ENCODE measurements at places on chromosomes 6 and 20. TPM values are rescaled to one million over a fixed set of nuclear protein-coding genes. Genes with fewer than 3 reads are reported as not detected.

- DNase-seq: no peak
These were observed 556 bp downstream of the NKX2-4 start for GRCh38 chr20:21396599-21397340.

DNA sequence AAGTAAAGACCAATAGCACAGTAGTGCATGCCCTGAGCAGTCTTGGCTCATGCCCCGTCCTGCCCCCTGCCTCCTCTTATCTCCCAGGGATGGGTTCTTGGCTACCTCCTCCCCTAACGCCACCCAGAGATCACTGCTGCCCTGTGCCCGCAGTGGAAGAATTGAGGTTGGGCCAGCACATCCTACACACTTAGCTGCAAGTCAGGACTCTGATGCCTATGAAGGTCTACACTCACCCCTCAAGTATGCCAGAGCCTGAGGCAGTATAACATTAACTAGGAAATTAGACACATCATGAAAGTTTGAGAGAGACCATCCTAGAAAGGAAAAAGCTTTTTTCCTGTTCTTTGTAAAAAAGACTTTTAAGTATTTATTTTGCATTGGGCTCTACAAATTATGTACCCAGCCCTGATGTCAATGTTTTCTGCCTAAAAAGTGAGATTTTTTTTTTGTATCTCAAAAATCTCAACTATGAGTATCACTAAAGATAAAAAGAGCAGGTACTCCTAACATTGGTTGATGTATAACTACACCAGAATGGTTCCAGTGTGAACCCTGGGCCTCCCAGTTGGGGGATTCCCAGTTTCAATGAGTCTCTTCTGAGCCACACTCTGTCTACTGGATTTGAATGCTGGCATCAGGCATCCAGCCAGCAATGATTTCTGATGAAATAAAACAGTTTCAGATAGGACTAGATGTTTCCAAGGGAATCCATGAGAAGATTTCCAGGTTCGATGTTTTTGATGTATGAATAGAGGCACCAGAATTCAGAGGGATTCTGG lies 115.4 kb downstream of the ISM1 start:
- peak; percentile 21 for DNase-seq

- no peak for DNase-seq
These were observed 20.4 kb upstream of the UNC93A start for GRCh38 chr6:167270499-167271311.

DNA sequence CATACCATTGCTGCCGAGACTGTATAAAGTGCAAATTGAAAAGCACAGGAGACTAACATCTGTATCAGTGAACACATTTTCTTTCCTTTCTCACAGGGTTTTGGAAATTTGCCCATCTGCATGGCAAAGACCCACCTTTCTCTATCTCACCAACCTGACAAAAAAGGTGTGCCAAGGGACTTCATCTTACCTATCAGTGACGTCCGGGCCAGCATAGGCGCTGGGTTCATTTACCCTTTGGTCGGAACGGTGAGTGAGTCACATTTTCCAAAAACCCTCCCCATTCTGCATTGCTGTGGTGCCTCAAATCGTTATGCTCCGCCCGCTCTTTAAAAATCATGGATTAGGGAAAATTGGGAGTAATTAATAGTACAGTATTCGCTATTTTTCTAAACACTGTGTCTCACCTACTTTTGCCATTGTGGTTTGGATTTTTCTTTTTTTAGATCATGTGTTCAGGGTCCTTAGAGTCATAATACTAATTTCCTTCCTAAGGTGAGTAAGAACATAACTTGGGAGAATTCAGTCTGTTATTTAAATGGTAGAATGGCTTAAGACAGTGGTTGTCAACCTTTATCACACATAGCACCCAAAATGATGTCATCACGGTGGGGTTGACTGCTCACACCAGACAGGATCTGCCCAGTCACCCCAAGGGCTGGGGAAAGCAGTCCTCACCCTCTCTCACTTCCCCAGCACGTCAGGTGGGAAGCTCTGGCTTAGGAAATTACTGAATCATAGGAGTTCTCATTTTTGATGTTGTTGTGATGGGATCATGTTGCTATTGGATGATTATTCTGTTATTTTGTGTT lies 171.6 kb downstream of the MTHFD1L start:
- peak; percentile 72 for DNase-seq

SHLD1 gene
- 3.3 TPM for total RNA-seq

IRF4 gene
- total RNA-seq: under 0.01 TPM

GRCh38 chr20:8671370-8671961 lies 397.4 kb upstream of the PLCB4 start:
- no peak for DNase-seq

C6orf58 gene
- total RNA-seq: not detected

KCNK5 gene
- total RNA-seq: under 0.01 TPM

DNA sequence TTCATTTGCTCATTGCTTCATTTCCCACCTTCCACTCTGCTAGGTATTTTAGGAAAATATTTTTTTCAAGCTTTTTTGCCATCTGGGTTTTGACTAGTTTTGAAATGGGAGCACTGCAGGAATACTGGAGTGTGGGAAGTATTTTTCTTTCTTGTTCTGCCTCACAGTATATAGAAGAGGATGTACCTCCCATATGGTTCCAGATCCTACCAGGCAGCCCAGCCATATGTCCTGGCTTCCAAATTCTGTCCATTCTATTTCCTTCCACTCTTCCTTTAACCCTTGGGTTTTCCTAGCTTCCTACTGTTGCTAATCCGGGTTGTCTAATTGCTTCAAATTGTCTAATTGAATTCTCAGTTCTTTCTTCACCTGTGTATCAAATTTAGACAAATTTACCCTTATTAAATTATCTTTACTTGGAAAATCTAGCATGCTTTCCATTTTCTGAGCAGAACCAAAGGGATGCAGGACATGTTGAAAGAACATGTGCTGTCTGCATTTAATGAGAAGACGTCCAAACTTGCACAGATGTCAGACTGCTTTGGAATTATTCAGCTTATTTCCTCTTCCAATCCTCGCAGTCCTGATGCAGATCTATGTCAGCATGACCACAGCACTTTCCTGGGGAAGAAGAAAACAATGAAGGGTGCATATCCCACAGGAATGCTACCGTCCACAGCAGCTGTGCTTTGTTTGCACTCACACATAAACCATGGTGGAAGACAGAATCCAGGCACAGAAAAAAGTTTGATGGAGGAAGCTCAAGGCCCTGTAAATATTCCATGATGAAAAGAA lies 1273.9 kb upstream of the MAP3K7 start:
- DNase-seq: peak; percentile 54

GRCh38 chr6:128251445-128252340 lies 268.7 kb downstream of the PTPRK start:
- no peak for DNase-seq

DNA sequence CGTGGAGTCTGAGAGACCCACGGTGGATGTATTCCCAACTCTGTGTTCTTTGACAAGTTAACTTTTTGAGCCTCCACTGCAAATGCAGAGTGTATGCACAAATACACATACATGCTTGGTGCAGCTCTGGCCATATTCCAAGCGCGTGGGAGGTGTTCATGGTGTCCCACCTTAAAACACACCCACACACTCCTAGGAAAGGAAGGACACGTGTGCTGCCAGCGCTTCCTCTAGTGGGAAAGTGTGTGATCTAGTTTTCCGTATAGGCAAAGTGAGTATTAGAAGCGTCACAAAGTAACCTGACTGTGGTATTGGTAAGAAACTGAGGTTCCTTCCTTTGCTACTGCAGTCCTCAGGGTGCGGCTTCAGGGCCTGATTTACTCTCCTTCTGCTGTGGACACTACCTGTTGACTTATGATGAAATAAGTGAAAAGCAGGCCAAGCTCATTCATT lies 36.0 kb upstream of the MPC1 start:
- DNase-seq: no peak

DNA sequence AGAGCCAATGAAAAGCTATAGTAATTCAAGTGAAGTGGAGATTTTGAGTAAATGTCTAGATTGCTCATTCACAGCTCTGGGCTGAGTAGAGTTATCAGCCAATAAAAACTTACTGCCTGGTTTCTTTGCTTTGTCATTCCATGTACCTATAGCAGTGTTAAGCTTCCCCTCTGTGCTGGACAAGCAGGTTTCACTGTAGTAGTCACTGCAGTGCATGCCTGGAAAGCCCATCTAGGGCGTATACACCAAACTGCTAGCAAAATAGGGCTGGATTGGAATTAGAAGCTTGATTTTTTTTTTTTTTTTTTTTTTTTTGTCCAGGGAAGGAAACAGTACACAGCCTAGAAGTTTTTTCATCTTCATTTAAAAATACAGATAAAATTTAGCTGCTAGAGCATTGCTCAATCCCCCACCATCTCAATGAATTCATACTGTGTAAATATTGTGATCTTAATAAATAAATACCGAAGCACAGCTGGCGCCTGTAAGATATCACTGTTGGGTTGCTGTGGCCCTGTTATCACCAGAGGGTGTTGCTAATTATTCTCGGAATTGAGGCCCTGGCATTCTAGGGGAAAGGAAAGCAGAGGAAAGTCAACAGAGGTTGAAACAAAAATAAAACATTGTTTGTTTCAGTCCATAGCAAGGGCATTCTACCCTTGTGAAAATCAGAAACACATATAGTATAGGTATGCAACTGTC lies 968.5 kb upstream of the GJE1 start:
- DNase-seq: no peak

SLC32A1 gene
- total RNA-seq: not detected

Measured in fibroblast of lung (primary cell).